Posterior vena cava (tissue), 2 donors: ENCODE measurements at places on chromosomes 1 and 21.

DNA sequence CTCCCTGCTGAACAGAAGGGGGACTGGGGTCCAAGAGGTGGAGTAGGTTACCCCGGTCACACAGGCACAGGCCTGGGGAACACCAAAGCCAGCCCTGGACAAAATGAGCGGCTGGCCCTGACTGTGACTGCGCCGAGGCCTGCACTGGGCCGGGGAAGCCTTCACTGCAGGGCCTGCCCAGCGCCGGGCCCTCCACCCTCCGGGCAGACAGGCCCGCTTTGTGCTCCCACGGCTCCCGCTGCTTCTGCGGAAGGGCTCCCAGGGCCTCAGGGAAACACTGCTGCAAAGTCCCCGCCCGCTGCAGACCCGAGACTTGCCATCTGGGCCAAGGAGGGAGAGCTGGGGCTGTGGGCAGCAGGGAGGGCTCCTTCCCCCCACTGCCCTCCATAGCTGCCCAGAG is 35.3 kb downstream of the MEGF6 start:
- no peak for DNase-seq

DNA sequence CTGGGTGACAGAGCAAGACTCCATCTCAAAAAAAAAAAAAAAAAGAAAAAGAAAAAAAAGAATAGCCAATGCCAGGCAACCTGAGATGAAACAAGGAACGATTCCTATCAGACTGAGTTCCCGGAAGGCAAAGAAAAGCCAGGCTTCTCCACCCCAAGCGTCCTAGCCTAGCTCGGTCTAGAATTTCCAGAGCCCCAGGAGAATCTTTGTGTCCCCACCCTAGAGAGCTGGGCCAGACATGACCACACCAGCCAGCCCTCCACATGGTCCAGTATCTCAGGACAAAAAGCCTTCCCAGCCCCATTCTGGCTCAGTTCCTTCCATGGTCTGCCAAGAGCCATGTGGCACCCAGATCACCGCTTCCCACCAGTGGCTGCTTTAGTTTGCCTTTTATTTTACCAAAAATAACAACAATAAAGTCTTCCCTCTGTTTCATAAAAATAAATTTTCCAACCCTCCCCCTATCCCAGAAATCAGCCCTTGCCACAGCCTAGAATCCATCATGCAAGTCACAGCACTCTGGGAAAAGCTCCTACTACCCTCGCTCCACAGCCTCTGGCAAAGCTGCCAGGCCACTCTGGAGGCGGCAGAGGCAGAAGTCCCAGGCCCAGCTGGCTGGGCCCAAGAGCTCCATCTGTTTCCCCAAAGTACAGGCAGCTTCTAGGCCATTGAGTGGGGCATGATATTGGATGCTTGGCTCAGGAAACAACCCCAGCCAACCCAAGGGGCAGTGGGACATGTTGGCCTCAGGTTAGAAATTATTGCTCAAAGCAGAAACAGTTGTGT is 3.5 kb upstream of the MKNK1 start:
- DNase-seq, result peak; percentile 88

DNA sequence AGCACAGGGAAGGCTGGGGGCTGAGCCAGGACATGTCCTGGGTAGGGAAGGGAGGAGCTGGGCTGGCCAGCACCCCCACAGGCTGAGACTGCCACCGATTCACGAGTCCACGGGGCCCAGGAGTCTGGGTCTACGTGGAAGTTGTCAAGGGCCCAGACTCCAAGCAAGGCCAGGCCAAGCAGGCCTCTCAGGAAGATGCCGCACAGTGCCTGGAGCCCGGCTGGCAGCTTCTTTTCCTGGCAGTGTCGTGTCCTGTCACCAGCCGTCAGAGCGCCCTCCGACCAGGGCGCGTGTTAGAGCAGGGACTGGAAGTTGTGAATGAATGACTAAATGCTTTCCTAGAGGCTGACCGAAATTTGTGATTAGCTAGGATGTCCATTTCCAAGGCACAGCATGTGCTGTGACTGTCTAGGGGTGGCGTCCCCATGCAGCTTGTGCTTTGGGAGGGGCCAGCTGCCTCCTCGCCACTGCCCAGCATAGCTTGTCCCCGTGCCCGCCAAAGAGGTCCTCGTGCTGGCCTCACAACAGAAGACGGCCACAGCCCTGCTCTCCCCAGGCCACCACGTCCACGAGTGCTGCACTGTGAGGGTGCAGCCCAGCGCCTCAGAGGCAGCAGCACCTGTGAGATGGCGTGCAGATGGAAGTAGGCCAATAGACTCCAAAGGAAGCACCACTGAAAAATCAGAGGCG is 147.4 kb upstream of the COL6A1 start:
- DNase-seq, result no peak

DNA sequence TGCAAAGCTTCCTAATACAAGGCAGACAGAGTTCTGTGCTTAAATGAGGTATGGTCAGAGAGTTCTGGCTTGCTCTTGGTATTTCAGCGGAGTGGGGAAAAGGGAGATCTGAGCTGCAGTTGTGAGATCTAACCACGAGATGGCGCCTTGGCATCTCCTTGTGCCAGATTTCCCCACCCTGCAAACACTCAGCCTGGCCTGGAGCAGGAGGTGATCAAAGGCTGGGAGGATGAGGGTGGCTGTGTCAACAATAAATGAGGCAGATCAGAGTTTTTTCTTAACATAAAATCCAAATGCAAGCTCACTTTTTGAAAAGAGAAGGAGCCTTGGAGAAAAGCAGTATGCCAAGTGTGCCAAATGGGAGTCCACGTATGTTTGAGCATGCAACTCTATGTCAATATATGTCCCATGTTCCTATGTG is 4.1 kb upstream of the TFAP2E start:
- peak; percentile 88 for DNase-seq

GRCh38 chr1:106526650-106527049 is 529.8 kb upstream of the PRMT6 start:
- DNase-seq, result no peak
